ENCODE measurements at places on chromosomes 12 and 14.

GRCh38 chr12:82595941-82596340 is 90.8 kb upstream of the TMTC2 start:
- peak; percentile 1 for DNase-seq

DNA sequence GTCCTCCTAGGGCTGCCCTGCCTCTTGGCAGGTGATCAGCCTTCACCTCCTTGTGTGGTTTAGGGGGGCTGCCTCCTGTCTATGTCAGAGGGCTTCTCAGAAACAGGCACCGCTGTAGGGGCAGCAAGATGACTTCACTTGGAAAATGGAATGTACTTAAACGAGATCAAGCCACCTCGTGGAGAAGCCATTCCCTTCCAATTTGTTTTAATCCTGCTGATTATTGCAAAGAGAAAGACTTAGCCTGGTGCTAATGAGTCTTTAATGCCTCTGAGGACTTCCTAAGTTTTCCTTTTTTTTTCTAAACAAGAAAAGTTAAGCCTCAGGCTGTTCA is 62.3 kb upstream of the RFLNA start:
- DNase-seq, result no peak

DNA sequence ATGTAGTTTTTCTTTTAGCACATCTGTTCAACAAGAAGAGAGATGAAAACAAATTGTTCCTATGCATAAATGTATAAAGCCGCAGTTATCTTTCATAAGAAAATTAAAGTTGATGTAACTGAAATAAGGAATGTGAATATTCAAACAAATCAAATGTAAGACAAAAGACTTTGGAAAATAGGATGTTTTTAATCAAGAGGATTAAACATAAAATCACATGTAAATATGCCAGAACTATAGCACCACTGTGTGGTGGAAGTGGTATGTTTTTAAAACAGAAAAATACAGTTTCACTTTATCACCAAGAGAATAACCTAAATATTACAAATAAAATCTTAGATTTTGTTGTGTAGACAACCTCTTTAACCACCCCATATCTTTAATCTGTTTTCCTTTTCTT is 40.4 kb downstream of the CAPS2 start:
- DNase-seq, result peak; percentile 1

- no peak for DNase-seq
Observed at GRCh38 chr12:45670346-45671065, 59.0 kb upstream of the ARID2 start.

- DNase-seq, result no peak
Observed at GRCh38 chr14:68669111-68669511, 123.8 kb downstream of the ZFP36L1 start.
